ENCODE measurements at places on chromosomes 4 and X. TPM values are rescaled to one million over a fixed set of nuclear protein-coding genes. Genes with fewer than 3 reads are reported as not detected.

XKRX gene
- total RNA-seq = 0.08 TPM

JCHAIN gene
- not detected for total RNA-seq

PABPC1L2B gene
- total RNA-seq = not detected

ABLIM2 gene
- total RNA-seq = 0.11 TPM

MAGEA9B gene
- total RNA-seq = not detected

PRDM5 gene
- total RNA-seq = 9.5 TPM
